ENCODE measurements at places on chromosomes 6 and 20. TPM values are rescaled to one million over a fixed set of nuclear protein-coding genes. Genes with fewer than 3 reads are reported as not detected.

BPI gene
- total RNA-seq, result not detected

HDGFL1 gene
- total RNA-seq, result not detected

SOBP gene
- total RNA-seq, result 1.0 TPM

PABPC1L gene
- total RNA-seq, result 13.1 TPM
